ENCODE measurements at places on chromosomes 4 and X.

- DNase-seq, result no peak
Observed at GRCh38 chr4:3310301-3311094, 17.7 kb downstream of the RGS12 start.

GRCh38 chr4:147640331-147640730 lies 23.1 kb downstream of the TMEM184C start:
- no peak for DNase-seq

GRCh38 chr4:15238720-15239119 lies 189.1 kb upstream of the C1QTNF7 start:
- DNase-seq, result peak; percentile 58

- DNase-seq, result no peak
Observed at GRCh38 chrX:53660004-53660403, 26.5 kb downstream of the HUWE1 start.

DNA sequence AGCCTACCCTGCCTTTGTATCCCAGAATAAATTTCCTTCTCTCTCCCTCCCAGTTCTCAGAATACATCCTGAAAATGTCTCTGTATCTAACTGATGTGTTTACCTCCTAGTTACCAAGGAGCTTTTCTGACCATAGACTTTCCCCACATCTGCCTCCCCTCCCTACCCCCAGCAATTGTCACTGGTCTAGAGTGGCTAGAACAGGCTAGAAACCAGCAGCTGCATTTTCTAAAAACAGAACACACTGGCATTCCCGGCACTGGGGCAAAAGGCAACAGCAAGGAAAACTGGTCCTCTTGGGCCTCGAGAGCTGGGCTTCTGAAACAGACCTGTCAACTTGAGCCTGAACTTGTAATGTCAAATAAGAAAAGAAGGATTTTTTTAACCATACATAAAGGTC lies 16.4 kb downstream of the TASL start:
- no peak for DNase-seq

DNA sequence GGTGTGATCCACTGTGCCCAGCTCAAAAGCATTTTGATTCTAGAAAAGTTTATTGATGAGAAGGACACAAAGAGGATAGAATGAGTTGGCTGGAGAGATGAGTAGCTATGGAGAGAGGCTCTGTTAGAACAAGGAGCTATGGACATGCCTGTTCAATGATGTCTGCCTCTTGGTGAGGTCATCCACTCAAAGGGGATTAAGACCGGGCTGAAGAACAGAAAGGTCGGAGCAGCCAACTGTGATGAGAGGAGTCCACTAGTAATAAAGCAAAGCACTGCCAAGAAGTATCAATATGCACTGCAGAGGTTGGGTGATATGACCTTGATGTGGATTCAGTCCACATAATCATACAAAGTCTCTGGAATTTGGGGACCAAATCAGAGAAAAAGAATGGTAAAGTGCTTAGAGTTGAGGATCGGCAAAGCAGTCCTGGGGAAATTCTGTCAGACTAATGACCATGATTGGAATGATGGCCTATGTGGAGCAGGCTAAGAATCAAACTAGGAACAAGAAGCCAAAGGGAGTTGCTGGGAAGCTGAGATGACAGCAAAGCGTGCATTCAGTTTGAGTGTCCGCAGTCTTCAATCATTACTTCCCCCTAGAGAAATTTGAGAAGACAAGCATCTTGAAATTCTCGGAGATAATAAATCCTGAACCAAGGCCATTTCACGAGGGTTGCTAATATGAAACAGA lies 55.7 kb upstream of the MMAA start:
- no peak for DNase-seq

All from activated CD4-positive, alpha-beta T cell treated with anti-CD3 and anti-CD28 coated beads for 36 hours (primary cell).